ENCODE measurements at places on chromosomes 4 and X. TPM values are rescaled to one million over a fixed set of nuclear protein-coding genes. Genes with fewer than 3 reads are reported as not detected.

The PCDH19 gene
- polyA plus RNA-seq: not detected

The MTNR1A gene
- polyA plus RNA-seq: not detected

The SH3RF1 gene
- 4.6 TPM for polyA plus RNA-seq

The WDR19 gene
- 19.4 TPM for polyA plus RNA-seq
